ENCODE measurements at places on chromosomes 4 and X.

DNA sequence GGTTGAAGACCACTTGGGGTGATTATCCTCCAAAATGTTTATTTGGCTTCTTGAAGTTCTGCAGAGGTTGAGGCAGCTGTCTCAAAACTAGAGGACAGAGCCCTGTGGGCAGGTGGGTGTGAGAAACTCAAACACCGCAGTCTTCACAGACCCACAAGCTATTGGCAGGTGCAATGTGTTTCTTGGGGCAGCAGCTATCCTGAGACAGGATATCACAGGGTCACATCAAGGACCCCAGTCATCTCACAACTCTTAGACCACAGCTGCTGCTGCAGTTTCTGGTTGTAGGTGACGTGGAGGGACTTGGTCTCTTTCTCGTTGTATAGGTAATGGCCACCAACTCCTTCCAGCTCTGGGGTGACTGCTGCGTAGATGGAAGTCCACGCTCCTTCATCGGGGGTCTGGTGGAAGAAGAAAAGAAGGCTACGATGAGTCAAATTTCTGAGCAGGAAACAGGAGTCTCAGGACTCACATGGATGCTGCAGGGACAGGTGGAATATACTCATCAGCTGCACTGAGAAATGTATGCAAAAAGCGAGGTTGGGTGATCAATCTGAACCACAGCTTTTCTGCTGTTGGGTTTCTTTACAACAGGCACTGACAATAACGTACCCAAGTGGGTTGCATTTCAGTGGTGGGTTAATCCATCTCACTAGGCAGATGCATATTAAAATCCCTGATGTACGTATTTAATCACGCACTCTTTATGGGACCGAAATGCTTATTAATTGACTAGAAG lies 279.8 kb downstream of the DHRSX start:
- no peak for DNase-seq

- peak; percentile 18 for DNase-seq
Measured at GRCh38 chr4:127479031-127479622, 153.6 kb upstream of the INTU start.

DNA sequence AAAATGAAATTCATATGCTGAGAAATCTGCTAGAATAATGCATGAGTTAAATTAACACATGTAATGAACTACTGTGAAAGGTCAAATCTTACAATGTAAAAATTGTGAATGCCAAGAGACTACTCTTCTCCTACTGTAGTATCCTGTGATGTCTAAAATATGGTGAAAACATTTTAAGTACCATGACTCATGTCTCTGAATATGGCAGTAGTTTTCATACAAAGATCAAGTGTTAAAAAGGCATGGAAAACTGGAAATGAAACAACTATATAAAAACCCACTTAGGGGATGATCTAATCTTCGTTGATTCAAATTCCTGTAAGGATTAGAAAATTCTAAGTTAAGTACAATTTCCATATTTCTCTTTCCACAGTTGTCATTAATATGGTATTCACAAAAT lies 221.3 kb downstream of the PPP3CA start:
- DNase-seq: no peak

DNA sequence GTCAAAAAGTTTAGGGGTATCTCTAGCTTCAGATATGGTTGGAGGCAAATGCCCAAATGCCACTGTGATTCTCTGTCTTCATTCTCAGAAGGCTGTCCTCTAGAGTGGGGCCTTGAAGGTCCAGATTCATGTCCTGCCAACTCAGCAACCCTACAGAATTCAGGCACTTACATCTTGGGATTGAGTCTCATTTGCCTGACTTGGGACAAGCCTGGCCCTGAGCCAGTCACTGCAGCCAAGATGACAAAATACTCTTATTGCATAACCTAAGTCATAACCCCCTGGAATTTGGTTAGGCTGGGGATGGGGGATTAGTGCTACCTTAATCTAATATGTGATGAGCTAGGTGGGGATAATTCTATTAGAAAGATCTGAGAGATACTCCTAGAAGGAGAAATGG lies 100.5 kb downstream of the AREG start:
- DNase-seq: no peak

DNA sequence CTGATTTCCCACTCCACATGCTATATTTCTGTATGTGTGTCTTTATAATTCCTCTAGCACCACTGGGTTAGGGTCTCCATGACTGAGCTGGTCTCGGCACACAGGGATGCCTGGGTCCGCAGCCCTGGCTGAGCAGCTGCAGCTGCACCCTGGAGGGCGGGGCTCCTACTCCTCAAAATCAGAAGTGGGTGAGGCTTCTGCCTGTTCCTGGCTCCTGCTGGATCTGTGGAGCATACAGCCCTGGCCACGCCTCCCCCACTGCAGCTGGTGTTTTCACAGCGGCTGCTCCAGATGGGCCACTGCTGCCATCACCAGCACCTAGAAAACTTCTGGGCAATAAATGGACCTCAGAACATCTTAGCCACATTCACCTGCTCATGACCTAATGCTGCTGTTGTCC lies 30.9 kb downstream of the SPCS3 start:
- DNase-seq: no peak

DNA sequence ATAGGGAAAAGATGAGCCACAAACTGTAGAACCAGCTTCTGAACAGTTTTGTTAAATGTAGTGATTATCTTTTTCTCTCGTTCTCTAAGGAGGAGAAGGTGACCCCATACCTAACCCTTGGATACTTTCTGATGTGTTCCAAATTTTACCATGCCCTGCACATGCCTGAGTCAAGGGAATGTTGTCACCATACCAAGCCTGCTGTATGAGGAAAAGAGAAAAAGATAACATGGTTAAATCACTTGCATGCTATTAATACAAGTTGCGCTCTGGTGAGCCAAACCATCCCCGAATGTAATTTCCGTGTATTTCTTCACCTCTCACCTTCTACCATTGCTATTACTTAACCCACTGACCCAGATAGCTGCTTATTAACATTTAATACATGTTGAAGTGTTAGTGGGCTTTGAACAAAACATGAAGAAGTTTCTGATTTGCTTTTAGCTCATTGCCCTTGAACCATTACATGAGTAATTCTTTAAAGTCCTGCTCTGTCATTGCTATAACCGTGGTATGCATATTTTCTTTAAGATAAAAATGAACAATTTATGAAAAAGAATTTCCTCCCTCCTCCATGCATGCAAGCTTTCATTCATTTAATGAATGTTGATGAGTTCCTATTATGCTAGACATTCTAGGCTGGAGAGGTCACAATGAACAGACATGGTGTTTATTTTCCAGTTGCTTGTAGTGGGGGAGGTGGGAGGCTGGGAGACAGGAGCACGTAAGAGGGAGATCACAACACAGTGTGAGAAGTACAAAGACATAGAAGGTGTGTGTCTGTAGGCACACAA lies 13.6 kb upstream of the KIT start:
- DNase-seq: no peak

DNA sequence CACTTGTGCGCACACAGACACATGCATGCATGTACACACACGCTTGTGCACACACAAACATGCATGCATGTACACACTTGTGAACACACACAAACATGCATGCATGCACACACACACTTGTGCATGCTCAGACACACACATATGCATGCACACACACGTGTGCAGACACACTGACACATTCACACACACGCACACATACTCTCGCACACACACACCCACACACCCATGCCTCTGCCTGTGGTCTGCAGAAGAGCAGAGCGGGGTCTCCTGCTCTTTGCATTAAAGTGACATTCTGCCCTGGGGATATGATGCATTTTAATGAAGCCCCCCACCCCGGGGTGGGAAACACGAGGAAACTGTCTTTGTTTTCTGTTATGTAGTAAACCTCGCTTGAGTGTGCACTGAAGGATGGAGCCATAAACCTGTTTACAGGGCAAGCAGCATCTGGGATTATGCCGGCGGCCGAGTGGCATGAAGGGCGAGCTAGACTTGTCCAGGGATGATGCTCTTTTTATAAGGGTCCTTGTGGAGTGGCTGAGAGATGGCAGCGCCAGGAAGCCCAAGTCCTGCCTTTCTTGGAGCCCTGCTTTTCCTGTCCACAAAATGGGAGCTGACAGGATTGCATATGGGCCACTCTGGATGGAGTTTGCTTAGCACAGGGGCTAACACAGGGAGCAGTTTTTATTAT lies 17.8 kb downstream of the PSAPL1 start:
- no peak for DNase-seq

DNA sequence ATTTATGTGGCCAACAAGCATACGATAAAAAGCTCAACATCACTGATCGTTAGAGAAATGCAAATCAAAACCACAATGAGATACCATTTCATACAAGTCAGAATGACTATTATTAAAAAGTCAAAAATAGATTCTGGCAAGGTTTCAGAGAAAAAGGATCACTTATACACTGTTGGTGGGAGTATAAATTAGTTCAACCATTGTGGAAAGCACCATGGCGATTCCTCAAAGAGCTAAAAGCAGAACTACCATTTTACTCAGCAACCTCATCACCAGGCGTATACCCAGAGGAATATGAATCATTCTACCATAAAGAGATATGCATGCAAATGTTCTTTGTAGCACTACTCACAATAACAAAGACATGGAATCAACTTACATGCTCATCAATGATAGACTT lies 478.7 kb upstream of the GALNTL6 start:
- no peak for DNase-seq

DNA sequence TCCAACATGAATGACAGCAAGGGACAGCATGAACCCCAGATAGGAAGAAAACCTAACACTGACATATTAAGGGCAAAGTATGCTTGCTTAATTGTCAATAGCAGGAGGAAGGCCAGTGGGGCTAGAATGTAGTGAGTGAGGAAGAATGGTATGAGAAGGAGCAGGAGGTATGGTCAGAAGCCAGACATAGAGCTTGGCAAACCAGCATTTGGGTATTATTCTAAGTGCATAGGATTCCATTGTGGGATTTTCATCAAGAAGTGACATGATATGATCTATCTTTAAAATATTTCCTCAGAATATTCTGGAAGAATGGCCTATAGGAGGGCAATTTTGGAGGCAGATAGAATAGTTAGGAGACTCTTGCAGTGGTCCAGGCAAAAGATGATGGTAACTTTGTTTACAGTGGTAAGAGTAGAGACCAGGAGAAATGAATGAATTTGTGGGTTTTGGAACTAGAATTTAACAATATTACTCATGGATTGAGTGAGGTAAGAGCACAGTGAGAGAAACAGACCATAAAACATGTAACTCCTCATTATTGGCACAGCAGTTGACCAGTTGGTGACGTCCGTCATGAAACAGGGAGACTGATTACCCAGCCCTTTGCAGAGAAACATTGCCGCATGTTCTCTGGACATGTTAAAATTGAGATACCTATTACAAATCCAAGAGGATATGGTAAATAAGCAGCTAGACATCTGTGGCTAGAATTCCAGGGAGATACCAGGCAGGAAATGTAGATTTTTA lies 246.5 kb upstream of the HS3ST1 start:
- no peak for DNase-seq

GRCh38 chrX:153032397-153033118 lies 23.7 kb upstream of the PNMA3 start:
- DNase-seq: no peak

DNA sequence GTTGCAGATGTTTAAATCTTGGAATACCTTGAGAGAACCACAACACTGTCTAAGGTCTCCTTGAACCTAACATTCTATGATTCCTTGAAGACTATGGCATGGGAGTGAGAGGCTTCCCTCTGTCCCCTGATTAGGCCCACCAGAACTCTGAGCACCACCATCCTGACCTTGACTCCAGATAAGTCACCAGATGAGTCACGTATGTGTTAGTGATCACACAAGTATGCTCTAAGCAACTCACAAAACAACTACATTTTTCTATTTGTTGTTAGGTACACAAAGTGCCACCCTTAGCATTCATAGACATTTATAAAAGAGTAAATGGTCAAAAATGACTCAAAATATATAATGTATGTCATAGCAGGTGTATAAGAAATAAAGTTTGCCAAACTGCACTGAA lies 252.9 kb upstream of the CXXC4 start:
- no peak for DNase-seq

DNA sequence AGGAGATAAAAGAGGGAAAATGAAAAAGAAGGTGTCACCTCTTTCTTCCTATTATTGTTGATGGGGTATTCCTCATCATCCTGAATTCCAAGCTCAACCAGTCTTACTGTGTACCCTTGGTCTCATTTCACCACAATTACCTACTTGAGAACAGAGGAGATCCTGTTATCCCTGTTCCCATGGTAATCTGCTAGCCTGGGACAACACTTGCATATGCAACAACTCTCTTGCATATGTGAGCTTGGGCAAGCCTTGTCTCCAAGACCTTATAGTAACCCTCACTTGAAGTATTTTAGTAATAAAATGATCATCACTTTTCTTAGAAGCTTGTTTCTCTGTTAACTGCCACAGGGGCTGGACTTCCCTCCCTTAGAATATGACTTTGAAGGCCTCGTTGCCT lies 253.7 kb downstream of the NAP1L3 start:
- DNase-seq: no peak

- no peak for DNase-seq
Measured at GRCh38 chr4:8898419-8898818, 26.8 kb upstream of the HMX1 start.

- no peak for DNase-seq
Measured at GRCh38 chr4:95546866-95547714, 1.7 kb downstream of the UNC5C start.

DNA sequence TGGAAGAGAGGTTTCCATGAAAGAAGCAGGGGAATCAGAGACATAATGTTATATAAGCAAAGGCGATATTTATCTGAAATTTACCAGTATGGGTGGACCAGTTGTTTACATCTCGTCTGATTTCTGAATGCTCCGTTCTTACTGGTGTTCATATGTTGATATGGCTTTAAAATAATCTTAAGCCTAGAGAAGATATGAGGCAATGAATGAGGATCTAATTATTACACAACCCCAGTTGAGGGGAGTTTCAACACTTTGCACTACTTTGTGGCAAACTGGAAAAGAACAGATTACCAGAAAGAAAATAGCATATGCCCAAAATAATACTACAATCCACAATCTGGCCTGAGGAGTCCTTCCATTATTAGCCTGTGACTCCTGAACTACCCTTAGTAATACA lies 263.3 kb upstream of the MAGEB2 start:
- DNase-seq: no peak
